ENCODE measurements at places on chromosomes 13 and 19.

DNA sequence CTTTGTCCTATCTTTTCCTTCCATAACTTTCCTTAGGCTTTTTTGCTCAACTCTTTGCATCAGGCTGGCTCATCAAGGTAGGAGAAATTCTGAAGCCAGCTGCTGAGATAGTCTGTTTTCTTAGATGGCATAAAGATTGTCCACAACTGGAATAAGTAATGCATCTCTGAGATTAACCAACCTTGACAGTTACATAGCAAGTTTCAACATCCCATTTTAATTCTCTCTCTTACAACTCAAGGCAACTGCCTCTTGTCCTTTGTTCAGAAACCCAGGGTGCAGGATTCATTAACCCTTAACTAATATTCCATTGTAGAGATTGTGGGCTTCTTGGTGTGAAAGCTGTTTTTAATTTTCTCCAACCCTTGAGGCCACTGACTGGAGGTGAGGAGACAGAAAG is 239.2 kb downstream of the LACC1 start:
- no peak for DNase-seq

- DNase-seq = no peak
Measured at GRCh38 chr13:94515374-94515773, 35.9 kb upstream of the DCT start.

- DNase-seq = no peak
Measured at GRCh38 chr19:40357640-40358039, 9.1 kb downstream of the PLD3 start.

GRCh38 chr13:46032341-46032740 is 20.2 kb downstream of the ZC3H13 start:
- no peak for DNase-seq

GRCh38 chr13:63184693-63185092 is 1769.0 kb upstream of the PCDH20 start:
- DNase-seq = peak; percentile 2

DNA sequence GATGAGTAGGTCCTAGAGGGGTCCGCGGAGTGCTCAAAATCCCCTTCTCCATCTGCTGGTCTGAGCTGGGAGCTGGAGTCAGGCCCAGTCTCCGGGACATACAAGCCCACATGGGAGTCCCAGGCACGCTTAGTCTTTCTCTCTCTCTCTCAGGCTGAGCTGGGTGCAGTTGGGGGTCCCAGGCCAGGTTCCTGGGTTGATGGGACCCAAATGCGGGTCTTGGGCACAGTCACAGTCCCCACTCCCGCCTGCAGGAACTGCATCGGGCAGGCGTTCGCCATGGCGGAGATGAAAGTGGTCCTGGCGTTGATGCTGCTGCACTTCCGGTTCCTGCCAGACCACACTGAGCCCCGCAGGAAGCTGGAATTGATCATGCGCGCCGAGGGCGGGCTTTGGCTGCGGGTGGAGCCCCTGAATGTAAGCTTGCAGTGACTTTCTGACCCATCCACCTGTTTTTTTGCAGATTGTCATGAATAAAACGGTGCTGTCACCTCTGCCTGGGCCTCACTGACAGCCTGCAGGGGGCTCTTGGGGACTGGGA is 23.8 kb downstream of the CYP4F12 start:
- no peak for DNase-seq

DNA sequence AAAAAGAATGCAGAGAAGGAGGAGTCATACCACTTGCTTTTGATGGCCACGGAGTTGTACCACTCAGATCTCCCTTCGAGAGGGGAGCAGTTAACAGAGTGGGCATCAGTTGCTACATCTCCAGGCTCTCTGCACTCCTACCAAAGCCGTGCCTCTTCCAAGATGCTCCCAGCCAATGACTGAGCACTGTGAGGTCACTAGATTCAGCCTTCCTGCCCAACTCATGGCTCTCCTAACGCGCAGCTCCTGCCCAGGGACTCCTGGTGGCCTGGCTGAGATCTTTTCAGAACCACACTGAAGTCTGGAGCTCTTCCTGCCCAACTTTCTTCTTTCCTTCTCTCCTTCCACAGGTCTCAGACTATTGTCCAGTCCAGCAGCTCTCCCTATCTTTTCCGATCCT is 66.7 kb downstream of the LHFPL6 start:
- DNase-seq = no peak

- DNase-seq = no peak
Measured at GRCh38 chr13:75902166-75903104, 266.3 kb downstream of the LMO7 start.

GRCh38 chr13:109949397-109949796 is 163.0 kb upstream of the IRS2 start:
- DNase-seq = no peak

GRCh38 chr19:32869966-32870573 is 503 bp upstream of the SLC7A9 start:
- peak; percentile 16 for DNase-seq

DNA sequence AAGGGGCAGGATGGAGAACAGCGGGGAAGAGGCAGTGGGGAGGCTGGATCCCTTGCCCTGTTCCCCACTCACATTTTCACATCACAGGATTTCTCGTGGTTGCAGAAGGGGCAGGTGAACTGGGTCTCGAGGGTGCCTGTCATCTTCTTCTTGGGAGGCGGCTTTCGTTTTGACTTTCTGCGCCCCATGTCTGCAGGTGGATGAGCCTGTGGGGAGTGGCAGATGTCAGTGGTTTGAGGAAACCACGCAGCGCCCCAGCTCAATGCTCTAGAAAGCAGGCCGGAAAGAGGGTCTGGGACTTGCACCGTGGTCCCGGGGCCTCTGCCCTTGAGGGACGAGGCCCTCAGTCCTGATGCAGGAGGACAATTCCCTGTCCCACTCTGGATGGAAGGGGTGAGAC is 4.9 kb downstream of the ELOF1 start:
- no peak for DNase-seq

- DNase-seq = no peak
Measured at GRCh38 chr19:5293612-5294378, 46.8 kb downstream of the PTPRS start.

- peak; percentile 63 for DNase-seq
Measured at GRCh38 chr13:42969565-42970172, 22.4 kb downstream of the EPSTI1 start.

- no peak for DNase-seq
Measured at GRCh38 chr19:10270180-10270615, 722 bp upstream of the ICAM1 start.

GRCh38 chr13:23621316-23621645 is 51.1 kb downstream of the TNFRSF19 start:
- DNase-seq = peak; percentile 20

GRCh38 chr13:111556496-111556895 is 236.1 kb downstream of the TEX29 start:
- DNase-seq = no peak

GRCh38 chr13:60755380-60756163 is 358.6 kb downstream of the TDRD3 start:
- no peak for DNase-seq

GRCh38 chr13:73171926-73172325 is 113.1 kb downstream of the KLF5 start:
- DNase-seq = no peak

DNA sequence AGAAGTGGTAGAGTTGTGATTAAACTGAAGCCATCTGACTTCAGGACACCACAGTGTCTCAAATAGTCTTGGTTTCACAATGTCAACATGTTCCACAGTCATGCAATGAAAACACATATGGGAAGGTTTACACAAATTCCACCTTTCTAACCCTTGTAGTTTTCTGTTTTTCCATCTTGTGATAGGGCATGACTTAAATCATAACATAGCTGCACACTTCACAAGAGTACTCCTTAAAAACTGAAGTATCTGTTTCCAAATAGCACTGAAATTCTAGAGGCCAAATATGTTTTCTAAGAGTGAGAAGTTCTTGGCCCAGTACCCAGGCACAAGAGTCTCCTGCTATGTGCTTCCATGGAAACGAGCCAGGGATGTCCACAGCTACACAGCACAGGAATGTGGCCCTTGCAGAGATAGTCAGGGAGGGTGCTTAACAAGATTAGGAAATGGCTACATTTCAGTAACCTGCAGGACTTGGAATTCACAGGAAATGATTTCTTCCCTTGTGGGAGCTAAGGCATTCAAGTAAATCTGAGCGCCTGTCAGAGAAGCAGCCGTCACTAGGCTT is 269.1 kb downstream of the NDFIP2 start:
- DNase-seq = no peak

DNA sequence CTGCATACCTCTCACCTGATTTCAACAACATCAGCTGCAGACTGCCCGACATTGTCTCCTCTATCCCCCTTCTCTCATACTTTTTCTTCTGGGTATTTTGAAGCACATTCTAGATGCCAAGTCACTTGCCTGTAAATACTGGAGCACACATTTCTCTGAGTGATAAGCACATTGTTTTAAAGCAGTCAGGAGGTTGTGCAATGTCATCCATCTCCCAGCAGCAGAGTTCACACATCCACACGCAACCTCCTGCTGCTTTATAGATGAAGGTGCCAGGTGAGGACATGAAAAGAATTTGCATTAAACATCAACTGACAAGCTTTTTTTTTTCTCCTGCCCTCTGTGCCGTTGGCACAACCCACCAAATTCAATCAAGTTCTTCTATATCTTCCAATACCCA is 5.5 kb downstream of the UPK1A start:
- DNase-seq = peak; percentile 54

DNA sequence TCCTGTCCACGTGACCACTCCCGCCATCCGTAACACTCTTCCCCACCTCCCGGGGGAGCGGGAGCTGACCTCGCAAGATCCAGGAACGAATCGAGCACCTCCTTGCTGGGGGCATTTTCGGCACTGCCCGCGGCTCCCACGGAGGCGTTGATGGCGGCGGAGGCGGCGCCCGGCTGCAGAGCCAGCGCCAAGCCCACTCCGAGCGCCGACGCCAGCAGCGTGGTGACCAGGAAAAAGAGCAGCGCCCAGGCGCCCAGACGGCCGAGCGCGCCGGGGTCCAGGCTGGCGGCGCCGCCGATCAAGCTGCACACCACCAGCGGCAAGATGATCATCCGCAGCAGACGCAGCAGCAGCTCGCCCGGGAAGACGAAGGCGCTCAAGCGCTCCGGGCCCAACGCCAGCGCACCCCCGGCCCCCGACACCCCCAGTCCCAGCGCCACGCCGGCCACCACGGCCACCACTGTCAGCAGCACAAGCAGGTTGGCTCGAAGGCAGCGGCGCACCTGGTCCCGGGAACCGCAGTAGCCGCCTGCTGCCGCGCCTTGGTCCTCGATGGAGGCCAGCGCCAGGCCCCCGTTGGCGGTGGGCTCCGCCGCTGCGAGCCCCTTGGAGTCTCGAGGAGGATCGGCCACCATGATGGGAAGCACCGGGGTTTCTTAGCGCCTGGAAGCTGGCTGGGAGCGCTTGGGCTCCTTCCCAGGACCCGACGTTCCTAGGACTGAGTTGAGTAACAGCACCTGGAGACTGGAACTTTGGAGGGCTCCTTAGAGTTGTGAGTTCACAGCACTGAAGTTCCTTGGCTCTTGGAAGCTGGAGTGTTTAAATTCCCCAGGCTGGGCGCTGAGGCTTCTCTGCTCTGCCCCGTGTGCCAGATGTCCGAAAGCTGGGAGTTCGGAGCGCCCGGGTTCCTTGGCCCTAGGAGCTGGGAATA is 798 bp downstream of the SLC1A5 start:
- DNase-seq = peak; percentile 54

DNA sequence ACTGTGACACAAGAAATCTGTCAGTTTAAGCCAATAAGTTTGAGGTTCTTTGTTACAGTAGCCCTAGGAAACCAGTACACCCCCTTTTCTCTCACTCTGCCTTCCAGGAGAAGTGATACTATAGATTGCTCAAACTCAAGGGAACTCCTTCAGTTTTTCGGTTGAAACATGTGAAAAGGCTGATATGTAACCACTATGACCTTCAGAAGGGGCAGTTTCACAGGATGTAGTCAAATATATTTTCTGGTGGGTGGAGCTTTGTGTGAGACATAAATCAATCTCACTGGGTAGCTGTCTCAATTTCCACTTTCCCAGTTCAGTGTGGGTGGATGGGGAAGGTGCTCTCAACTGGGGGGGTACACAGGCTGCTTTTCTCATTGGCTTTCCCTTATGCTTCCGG is 41.7 kb downstream of the HTR2A start:
- no peak for DNase-seq

- no peak for DNase-seq
Measured at GRCh38 chr13:36217456-36217855, 3.1 kb upstream of the SOHLH2 start.

DNA sequence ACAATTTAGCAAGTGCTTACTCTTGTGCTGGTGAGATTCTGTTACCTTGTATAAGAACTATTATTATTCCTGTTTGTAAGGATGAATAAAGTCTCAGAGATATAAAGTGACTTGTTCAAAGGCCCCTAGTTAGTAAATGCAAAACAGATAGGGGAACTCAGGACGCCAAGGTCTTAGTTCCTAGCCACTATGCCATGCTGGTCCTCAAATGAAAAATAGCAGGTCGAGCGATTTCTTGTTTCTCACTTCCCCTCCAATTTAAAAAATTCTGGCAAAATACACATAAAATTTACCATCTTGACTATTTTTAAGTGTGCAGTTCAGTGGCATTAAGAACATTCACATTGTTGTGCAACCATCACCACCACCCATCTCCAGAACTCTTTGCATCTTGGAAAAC is 1.1 kb downstream of the TECR start:
- no peak for DNase-seq

DNA sequence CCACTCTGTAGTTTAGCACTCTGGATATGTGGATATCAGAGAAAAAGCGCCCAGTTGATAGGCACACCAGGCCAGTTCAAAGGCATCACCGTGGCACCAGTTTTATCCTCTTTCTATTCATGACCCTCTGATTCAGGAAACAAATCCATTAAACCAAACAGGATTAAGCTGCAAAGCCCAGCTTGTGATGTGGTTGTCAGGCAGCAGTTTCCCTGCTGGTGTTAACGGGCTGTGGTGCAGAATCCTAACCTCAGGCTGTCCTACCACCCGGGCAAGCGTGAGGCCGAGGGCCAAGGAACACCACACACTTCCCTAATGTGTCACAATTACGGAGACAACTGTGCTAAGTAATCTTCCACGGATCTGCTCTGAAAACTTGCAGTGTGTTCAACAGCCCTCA is 209.1 kb downstream of the OLFM4 start:
- DNase-seq = no peak

Data from HepG2 (cell line).